ENCODE measurements at places on chromosomes 6 and 20.

DNA sequence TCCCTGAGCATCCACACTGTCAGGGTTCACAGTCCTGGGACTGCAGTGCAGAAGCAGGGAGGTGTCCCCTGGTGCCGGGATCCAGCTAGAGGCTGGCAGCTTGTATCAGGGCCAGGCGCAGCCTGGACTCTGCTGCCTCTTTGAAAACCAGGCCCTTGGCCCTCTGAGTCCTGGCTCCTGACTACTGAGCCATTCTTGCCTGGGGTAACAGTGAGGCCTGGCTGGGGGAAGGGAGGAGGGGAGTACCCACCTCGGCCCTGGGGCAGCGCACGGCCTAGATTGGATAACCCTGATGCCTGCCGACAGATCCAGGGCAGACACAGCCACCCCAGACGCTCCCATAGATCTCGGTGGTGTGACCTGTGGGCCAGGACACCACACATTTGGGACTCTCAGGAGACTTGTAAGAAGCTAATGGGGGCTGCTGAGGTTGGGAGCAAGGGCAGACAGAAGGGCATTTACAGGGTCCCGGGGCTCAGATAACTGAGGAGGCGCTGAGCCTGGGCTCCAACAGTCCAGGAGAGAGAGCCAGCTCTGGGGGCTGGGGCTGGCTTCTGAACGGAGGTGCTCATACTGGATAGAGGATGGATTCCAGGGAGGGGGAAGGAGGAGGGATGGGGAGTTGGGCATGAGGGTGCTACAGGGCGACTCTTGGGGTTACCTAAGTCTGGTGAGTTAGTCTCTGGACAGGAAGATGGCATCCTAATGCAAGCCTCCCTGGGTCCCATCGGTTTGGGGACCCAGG, 30.5 kb downstream of the SPDEF start:
- no peak for DNase-seq

- DNase-seq = no peak
Measured at GRCh38 chr20:44702776-44703175, 12.4 kb upstream of the CCN5 start.

GRCh38 chr6:152771061-152771687, 20.6 kb downstream of the VIP start:
- no peak for DNase-seq

DNA sequence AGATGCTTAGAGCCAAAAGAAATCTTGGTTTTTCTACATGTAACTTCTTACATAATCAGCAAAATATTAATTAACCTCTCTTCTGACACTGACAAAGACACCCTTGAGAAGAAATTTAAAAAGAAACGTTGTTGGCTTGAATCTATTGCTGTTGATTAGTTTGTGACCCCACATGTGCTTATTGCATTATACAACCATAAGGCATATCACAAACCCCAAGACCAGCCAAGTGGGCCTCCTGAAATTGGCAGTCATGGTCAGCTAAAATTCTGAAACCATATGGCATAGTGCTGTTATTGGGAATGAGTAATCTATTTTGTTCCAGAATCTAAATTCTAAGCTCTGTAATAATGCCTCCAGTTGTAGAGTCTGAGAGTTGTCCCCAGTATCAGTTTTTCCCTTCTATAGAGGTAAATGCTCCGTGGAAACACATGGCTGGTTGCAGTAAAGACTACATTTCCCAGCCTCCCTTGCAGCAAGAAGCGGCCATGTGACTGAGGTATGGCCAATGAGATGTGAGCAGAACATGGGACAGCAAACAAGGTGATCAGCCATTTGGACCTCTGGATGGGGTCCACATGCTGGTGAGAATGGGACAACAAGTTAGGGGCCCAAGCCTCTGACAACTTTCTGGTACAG, 42.3 kb upstream of the PTPN1 start:
- no peak for DNase-seq

DNA sequence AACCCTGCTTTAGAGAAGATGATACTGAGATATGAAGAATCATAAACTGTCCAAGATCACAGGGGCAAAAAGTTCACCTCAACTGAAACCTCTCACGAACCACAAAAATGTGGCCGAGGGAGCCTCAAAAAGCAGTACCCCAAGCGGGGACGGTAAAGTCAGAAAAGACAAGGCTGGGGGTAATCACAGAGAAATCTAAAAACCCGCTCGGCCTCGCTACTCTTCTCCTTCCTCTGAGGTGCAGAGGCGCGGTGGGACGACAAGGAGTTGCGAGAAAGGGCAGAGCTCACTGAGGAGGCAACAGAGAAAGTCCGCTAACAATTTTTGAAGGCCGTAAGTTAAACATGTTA, 356 bp upstream of the IRAK1BP1 start:
- no peak for DNase-seq

GRCh38 chr6:46996860-46997641, 45.1 kb downstream of the ADGRF1 start:
- no peak for DNase-seq

DNA sequence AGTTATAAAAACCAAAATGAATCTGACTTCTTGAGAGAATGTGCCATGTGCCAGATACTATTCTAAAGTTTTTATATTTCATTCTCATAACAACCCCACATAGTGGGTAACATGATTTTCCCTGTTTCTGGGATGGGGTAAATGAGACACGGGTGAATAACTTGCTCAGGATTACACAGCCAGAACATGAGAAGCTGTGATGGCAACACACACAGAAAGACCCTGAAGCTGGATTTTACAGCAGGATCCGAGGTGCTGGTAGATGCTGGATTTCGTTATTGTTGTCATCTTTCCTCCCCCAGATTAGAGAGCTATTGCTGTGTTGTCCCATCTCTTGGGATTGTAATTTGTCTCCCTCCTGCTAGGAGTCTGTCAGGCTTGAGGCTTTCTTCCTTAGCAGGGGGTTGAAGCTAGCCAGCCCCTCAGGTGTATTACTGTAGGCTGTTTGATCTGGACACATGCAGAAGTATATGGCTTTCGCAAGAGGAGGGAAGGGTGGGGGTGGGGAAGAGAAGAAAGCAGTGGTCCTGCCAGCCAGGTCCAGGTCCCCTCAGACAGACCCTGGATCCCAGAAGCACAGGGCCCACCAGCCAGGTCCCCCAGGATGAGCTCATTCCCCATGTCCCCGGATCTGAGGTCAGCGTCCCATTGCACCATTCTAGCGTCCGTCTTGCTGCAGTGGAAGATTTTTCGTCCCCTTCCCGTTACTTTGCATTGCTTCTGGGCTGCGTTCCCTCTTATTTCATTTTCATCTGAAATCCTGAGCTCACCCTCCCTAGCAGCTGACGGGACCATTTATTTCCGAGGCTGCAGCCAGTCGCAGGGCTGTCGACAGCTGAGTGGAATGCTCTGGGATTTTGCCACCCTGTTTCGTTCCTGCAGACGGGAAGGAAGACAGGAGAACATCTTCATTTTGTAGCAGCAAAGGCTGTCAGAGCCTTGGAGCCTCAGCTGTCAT, 7.3 kb upstream of the KCNG1 start:
- no peak for DNase-seq

GRCh38 chr6:156943816-156944215, 166.6 kb downstream of the ARID1B start:
- no peak for DNase-seq

Measured in stimulated activated CD8-positive, alpha-beta memory T cell treated with anti-CD3 and anti-CD28 coated beads, Interleukin-4, amount 100 ng/mL, for 4 hours (primary cell).